ENCODE measurements at places on chromosomes 16 and 17. TPM values are rescaled to one million over a fixed set of nuclear protein-coding genes. Genes with fewer than 3 reads are reported as not detected.

Gene FSCN2
- 1.1 TPM for total RNA-seq

Gene CSNK1D
- total RNA-seq: 136 TPM

Gene C1QTNF1
- 47.1 TPM for total RNA-seq

Gene GAST
- total RNA-seq: not detected

Gene C17orf113
- 2.1 TPM for total RNA-seq

Gene STX1B
- 0.91 TPM for total RNA-seq

Gene MYO18A
- total RNA-seq: 21.7 TPM

Gene HCFC1R1
- 61.4 TPM for total RNA-seq

Data from epithelial cell of alveolus of lung (primary cell).